CD8-positive, alpha-beta memory T cell (primary cell): ENCODE measurements at places on chromosomes 12 and 14. TPM values are rescaled to one million over a fixed set of nuclear protein-coding genes. Genes with fewer than 3 reads are reported as not detected.

Gene KRT7
- 3.2 TPM for total RNA-seq

Gene KRT73
- total RNA-seq = not detected

Gene FSCB
- not detected for total RNA-seq

DNA sequence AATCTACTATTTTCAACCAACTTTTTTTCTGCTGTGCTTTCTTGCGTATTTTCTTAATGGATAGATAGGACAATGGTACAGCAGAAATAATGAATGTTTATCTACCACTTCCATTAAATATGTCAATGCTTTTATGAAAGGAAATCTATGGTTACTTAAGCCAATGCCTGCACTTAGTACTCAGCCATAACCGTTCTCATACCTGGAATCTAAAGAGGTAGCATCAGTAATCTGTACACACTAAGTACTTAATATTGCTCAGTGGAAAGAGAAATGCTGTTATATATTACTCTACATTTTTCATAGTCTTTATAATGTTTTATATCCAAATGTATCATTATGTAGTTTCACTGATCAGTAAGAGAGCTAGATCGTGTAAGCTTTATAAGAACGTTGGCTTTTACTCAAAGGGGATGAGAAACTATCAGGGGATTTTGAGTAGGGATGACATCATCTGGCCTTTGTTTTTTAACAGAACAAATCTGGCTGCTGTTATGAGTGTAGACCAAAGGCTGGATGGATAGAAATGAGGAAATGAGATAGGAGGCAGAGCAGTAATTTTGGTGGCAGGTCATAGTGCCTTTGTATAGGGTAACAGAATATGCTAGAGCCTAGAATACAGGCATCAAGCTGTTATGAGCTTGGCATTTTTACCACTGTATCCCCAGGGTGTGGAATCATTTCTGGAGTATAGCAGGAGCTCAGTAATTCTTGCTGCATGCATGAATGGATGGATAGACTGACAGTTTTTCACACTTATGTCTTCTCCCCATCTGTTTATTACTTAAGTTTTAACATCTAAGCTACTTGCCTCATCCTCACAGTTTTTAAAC, 34.0 kb downstream of the ALG10B start:
- H3K4me3 ChIP-seq = no peak overlapping the region
- H3K36me3 ChIP-seq = no peaks in the 10 kb centered on the region
- no peaks in the 10 kb centered on the region for H3K4me1 ChIP-seq
- no peaks in the 10 kb centered on the region for H3K27me3 ChIP-seq
- no peak overlapping the region for H3K27ac ChIP-seq
- no peak for DNase-seq

DNA sequence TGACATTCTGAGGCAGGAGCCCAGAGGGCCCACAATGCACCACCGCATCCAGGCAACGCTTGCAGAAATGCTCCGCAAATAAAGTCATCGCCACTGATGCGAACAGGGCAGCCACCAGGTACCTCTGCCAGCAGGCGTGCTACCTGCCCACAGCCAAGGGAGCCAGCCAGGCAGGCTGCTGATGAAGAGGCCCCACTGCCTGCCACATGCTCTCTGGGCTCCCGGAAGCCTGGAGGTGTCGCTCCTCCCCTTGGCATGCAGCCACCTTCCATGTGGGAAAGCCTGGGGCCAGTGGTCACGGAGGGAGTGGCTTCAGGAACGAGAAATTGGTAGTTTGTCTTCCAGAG, 14.7 kb downstream of the GPR132 start:
- H3K4me3 ChIP-seq = no peak overlapping the region
- no peak overlapping the region for H3K27ac ChIP-seq
- peaks cover 6% of the 10 kb centered on the region for H3K4me1 ChIP-seq
- H3K36me3 ChIP-seq = peaks cover 34% of the 10 kb centered on the region

Gene ADIPOR2
- 63.9 TPM for total RNA-seq
